NCI-H1048 (cell line): ENCODE measurements at places on chromosomes 4 and X.

GRCh38 chr4:136056748-136057147 is 1475.5 kb downstream of the PCDH18 start:
- DNase-seq, result no peak

GRCh38 chr4:183323295-183323694 is 1.1 kb upstream of the CLDN24 start:
- no peak for DNase-seq

DNA sequence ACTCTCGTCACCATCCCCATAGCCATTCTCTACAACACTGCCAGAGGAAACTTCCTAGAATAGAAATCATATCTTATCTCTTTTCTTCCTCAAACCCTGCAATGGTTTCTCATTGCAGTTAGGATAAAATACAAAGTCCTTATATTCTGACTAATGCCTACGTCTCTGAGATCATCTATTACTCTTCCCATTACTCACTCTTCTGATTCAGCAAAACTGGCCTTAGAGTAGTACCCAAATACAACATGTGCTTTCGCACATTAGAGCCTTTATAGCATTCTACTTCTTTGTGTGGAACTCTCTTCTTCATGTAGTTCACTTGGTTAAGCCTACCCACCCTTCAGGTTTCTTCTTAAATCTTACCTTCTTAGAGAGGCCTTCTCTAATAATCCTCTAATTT is 28.0 kb downstream of the LHFPL1 start:
- DNase-seq, result no peak

DNA sequence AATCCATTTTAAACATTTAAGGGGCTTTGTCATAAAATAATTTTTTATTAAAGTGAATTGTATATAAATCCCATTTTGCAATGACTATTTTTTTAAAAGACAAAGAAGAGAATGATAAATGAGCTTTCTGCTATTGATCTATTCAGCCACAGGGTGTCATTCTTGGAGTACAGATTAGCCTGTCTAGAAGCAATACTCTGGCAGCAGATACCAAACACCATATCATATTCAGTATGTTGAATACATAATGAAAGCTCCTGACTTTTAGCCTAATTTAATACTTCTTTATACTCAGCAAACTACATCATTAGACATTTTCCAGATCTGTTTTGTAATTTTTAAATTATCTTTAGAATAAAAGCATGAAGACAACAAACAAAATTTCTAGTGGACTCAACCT is 496.3 kb downstream of the PDGFC start:
- no peak for DNase-seq
